ENCODE measurements at places on chromosomes 13 and 19.

DNA sequence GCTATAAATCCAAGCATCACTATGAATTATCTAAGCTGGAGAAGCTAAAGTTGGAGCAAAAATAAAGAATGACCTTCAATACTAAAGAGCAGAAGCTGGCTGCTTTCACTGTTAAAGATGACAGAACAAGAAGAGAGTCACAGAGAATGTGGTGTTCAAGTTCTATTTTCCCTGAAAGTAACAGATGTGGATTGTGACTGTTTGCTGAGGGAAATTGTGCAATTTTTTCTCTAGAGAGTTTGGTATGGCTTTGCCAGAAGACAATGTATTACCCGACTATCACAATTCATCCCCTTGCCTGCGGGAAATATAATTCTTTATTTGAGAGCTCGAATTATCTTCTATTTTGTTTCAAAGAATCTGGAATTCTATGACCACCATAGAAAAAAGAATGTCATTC, 83.1 kb downstream of the TNFSF13B start:
- DNase-seq, result no peak

- no peak for DNase-seq
These were observed 28.7 kb downstream of the TMEM255B start for GRCh38 chr13:113787694-113788093.

DNA sequence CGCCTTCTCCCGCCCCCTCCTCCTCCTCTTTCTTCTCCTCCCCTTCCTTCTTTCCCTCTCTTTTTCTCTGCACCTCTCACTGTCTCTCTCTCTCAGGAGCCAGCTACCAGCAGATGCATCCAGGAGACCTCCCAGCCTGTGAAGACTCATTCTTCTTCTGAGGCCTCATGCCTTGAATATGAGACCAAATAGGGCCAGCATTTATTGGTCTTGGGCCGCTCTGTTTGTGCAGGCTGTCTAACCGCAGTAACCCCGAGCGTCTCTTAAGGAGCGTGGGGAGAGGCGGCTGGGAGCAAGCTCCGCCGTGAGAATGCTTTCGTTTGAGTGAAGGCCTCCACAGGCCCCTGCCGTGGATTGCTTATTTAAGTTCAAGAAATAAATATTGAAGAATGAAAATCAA, 167.0 kb downstream of the NUFIP1 start:
- no peak for DNase-seq

DNA sequence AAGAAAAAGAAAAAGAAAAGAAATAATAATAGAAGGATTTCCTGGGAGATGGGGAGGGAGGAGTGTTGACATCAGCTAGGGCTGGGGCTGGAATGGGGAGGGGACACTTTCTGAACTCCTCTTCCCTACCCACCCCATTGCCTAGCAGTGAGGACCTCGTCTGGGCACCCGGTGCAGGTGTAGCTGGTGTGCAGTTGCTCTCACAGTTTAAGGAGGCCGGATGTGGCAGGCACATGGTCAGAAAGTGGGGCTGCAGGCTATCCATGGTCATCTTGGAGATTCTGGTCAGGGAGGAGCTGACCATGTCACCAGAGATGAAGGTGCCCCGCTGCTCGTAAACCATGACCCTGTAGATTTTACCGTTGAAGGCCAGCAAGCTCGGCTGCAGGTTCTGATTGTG, 8.5 kb upstream of the TUBB4A start:
- no peak for DNase-seq

DNA sequence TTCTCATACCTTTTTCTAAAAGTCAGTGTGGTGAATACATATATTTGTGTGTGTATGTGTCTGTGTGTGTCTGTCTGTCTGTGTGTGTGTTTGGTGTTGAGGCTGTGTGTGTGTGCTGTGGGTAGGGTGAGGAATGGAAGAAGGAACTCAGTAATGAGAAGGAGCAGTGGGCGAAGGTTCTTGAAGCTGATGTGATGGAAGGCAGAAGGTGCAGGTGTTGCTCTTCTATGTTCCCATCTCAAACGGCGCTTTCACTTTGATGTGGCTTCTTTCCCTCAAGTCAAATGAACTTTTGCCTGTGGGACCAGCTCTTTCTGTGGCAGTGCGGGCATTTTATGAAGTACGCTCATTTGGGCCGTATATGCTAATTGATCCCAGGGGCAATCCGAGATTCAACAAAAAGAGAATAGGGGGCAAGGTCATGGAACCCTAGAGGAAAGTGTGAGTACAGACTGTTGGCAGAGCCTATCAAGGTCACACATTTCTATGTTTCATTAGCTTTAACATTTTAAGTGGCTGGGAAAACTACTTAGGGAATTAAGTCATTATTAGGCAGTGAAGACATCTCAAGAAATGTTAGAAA, 15.2 kb downstream of the BIVM start:
- no peak for DNase-seq

GRCh38 chr13:98843482-98843877, 91.0 kb upstream of the SLC15A1 start:
- DNase-seq, result no peak

DNA sequence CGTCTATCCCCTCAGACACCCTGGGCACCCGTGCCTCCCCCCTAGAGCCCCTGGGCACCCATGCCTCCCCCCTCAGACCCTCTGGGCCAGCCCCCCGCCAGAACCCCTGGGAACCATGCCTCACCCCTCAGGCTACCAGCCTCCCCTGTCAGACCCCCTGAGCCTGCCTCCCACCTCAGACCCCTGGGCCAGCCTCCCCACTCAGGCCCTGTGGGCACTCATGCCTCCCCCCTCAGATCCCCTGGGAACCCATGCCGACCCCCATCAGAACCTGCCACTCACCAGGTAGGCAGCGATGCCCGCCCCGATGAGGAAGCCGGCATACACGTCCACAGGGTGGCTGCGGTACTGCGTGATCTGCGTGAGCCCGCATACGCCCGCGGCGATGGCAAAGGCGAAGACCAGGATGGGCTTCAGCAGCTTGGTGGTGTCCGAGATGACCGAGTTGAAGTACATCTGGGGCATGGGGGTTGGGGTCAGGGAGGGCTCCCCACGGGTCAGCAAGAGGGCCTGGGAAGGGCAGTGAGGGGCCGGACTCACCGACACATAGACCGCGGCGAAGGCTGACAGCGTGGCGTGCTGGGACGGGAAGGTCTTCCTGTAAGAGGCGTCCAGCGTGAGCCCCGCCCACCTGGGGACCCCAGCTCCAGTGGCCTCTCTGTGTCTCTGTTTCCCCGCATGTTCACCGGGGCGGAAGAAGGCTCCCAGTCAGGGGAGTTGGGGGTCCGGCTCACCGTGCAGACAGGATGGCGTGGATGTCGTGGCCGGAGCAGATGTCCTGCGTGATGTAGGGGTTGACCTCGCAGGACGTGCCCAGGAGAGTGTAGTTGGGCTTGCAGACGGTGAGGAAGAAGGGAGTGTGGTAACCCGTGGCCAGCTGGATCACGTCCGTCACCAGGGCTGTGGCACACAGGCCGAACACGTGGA, 7.3 kb downstream of the PLPPR3 start:
- no peak for DNase-seq

DNA sequence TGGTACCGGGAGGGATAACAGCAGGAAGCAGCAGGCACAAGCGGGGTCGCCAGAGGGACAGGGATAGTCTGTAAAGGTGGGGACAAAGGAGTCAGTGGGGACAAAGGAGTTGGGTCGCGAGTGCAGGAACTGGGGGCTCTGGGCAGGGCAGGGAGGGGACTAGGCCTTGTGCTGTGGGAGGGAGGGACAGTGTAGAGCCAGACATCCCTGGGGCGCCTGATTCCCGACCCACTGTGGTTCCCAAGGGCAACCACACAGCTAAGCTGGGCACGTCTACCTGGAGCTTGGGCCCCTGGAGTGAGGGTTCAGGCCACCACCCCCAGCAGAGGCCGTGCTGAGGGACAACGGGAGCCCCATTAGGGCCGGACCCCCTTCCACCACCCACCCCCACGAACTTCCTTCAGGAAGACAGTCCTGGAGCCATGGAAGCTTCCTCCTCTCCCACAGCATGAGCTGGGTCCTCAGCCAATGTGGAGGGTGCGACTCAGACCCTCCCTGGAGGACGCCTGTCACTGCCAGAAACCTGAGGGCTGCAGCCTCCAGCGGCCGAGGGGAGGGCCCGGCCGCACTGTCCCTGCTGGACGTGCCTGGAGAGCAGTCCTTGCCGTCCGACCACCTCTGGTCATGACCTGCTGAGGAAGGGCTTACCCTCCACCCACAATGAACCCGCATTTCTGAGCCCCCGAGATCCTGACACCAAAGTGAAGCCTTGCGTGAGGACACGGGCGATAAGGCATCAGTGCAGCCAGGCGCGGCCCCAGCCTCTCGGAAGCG, 77.9 kb downstream of the SPACA7 start:
- DNase-seq, result no peak

GRCh38 chr19:49557641-49558325, 22.6 kb downstream of the NOSIP start:
- DNase-seq, result no peak

DNA sequence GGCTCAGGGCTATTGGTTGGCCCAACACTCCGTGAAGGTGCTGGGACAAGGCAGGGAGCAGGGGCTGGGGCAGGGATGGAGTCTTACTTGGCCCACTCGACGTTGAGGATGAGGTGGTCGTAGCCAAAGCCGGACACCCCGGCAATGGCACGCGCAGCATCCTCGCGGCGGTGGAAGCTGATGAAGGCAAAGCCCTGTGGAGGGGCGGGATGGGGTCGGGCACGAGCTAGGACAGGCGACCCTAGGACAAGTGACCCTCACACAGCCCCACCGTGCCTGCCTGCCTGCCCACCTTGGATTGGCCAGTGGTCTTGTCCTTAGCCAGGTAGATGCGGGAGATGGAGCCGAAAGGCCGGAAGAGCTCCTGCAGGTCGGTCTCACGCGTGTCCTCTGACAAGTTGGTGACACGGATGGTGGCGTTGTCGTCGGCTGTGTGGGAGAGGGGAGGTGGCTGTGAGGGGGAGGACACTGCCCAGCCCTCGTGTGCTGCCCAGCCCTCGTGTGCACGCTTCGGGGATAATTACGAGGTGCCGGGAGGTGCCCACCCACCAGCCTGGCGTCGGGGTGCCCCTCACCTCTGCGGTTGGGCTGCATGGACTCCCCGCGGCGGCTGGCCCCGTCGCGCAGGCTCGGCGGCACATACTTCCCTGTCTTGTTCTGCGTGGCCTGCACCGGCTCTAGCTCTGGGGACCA, 4.0 kb downstream of the P2RY11 start:
- DNase-seq, result no peak

DNA sequence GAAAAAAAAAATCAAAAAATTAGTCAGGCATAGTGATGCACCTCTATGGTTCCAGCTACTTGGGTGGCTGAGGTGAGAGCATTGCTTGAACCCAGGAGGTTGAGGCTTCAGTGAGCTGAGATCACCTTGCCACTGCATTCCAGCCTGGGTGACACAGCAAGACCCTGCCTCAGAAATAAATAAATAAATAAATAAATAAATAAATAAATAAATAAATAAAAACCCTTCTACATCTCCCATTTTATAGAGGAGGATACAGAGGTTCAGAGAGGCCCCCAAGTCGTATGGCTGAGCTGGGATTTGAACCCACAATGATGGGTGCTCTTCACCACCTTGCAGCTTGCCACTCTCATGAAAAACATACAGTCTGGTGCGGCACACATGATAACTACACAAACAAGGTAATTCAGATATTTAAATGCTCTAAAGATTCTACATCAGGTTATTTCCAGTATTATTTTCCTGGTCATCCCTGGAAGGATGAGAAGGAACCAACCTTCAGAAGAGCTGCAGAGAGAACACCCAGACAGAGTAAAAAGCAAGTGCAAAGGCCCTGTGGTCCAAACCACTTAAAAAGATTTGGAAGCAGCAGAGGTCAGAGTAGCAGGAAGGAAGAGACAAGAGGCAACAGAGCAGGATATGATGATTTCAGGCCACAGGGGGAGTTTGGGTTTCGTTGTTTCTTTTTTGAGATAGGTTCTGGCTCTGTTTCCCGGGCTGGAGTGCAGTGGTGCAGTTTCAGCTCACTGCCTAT, 29.2 kb upstream of the OR1M1 start:
- DNase-seq, result no peak

DNA sequence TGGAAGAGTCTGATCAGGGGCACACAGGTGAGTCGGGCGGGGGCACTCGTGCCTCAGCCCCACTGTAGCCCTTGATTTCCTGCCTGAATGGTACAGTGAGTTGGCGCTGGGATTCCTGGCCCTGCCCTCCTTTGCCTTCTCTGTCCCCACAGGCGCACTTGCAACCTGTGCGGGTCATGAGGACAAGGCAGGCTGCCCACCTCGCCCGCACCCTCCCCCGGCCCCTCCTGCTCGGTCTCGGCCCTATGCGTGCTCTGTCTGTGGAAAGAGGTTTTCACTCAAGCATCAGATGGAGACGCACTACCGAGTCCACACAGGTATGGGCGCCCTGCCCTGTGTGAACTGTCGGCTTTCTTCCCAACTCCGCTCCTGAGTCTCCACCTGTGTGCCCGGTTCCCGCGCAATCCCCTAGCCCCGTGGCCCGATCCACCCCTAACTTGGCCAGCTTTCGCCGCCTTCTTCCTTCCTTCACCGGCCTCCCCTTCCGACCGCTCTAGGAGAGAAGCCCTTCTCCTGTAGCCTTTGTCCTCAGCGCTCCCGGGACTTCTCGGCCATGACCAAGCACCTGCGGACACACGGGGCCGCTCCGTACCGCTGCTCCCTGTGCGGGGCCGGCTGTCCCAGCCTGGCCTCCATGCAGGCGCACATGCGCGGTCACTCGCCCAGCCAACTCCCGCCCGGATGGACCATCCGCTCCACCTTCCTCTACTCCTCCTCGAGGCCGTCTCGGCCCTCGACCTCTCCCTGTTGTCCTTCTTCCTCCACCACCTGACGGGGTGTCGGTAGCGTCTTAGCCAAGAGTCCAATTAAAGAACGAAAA, 1.6 kb upstream of the KMT2B start:
- no peak for DNase-seq

DNA sequence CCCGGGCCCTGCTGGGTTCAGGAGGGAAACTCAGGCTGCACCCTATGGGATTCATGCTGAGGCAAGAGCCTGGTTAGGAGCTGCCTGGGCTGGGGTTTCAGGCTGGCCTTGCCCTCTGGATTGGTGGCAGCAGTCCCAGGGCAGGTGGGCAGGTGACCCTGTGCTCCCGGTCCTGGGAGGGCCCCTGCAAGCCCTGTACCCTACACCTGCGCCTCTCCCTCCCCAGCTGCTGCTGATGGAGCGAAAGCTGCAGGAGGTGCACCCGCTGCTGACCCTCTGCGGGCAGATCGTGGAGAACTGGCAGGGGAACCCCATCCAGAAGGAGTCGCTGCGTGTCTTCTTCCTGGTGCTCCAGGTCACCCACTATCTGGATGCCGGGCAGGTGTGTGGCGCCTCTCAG, 20.4 kb downstream of the MAU2 start:
- no peak for DNase-seq
